ENCODE measurements at places on chromosomes 2 and 18. TPM values are rescaled to one million over a fixed set of nuclear protein-coding genes. Genes with fewer than 3 reads are reported as not detected.

DNA sequence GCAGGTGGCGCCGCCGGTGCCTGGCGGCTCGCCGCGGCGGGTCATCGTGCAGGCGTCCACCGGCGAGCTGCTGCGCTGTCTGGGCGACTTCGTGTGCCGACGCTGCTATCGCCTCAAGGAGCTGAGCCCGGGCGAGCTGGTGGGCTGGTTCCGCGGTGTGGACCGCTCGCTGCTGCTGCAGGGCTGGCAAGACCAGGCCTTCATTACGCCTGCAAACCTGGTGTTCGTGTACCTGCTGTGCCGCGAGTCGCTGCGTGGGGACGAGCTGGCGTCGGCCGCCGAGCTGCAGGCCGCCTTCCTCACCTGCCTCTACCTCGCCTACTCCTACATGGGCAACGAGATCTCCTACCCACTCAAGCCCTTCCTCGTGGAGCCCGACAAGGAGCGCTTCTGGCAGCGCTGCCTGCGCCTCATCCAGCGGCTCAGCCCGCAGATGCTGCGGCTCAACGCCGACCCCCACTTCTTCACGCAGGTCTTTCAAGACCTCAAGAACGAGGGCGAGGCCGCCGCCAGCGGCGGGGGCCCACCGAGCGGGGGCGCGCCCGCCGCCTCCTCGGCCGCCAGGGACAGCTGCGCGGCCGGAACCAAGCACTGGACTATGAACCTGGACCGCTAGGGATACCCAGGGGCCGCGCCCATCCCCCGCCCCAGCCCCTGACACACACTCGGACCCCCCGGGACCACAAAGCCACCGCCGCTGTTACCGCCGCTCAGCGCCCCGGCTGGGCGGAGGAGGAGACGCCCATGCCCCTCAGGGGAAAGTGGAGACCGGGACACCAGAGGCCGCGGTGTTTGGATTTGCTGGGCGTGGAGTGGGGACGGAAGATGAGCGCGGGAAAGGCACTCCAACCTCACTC, 1.1 kb downstream of the CDK5R2 start:
- no peak for DNase-seq

DNA sequence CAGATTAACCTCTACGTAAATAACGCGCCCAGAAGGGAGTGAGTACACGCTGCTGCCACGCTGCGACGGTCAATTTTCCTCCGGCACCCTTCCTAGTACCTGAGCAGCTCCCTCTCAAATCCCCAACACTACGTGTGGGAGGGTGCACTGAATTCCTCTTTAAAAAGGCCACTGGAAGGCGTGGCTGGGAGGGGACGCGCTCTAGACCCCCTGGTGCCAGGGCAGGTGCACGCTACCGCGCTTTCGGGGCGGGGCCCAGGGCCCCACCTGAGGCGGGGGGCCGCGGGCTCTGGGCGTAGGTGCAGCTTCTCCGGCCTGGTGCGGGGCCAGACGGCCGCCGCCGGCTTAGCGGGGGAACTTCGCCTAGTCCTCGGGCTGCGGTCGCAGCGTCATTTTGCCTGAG, 668 bp upstream of the ANKRD12 start:
- no peak for DNase-seq

- DNase-seq = no peak
Measured at GRCh38 chr2:71706121-71706520, 252.8 kb downstream of the DYSF start.

DNA sequence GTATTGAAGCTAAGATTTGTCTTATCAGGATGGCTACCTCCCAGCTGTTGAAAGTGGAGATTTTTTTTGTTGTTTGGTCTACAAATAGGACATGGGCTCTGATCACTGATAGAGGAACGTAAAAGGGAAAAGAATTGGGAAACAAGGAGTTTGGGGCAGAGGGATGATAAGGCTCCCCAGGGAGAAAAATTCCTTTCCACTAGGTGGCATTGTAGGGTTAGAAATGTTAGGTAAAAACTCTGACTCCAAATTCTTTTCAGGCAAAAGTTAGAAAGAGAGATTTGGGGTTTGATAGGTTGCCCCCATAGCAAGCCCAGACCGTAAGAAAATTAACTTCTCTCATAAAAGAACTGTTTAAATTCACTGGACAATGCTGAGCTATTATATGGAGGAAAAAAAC, 19.8 kb downstream of the CMPK2 start:
- no peak for DNase-seq

DNA sequence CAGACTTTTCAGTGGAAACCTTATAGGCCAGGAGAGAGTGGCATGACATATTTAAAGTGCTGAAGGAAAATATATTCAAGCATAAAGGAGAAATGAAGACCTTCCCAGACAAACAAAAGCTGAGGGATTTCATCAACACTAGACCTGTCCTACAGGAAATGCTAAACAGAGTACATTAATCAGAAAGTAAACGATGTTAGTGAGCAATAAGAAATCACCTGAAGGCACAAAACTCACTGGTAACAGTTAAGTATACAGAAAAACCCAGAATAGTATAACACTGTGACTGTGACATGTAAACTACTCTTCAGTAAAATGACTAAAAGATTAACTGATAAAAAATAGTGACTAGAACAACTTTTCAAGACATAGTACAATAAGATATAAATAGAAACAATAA, 87.4 kb downstream of the ATP8B1 start:
- no peak for DNase-seq

Gene LIMS3
- total RNA-seq = 0.37 TPM

Gene MYO5B
- total RNA-seq = 17.1 TPM

GRCh38 chr18:23881778-23882177, 132.8 kb upstream of the TTC39C start:
- DNase-seq = no peak

GRCh38 chr2:140947236-140947635, 1183.6 kb downstream of the LRP1B start:
- DNase-seq = no peak

DNA sequence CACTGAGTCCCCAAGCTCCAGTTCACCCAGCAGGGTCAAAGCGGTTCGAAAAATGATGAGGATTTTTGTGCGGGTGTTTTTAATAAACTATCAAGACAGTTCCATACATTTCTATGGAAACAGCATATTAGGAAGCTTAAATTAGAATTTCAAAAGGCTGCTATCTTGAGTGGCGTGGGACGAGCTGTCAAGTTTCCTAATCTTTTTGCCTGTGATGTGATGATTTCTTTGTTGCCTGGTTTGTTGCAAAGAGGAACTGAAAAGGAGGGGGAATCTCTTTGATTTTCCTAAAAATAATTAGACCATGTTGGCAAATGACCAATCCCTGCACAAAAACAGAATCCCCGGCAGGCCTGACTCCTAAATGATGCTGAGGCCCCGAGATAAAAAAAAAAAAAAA, 66.1 kb upstream of the ATG16L1 start:
- no peak for DNase-seq

Gene SCTR
- total RNA-seq = not detected

Gene CDH7
- not detected for total RNA-seq

GRCh38 chr2:136016427-136016826, 31.0 kb upstream of the DARS1 start:
- DNase-seq = no peak

Gene SCN7A
- 2.7 TPM for total RNA-seq

- DNase-seq = no peak
Measured at GRCh38 chr2:177432703-177433102, 40.1 kb downstream of the AGPS start.

- DNase-seq = no peak
Measured at GRCh38 chr2:229955663-229956062, 33.4 kb downstream of the FBXO36 start.

- DNase-seq = no peak
Measured at GRCh38 chr2:202056611-202057010, 16.4 kb upstream of the KIAA2012 start.

DNA sequence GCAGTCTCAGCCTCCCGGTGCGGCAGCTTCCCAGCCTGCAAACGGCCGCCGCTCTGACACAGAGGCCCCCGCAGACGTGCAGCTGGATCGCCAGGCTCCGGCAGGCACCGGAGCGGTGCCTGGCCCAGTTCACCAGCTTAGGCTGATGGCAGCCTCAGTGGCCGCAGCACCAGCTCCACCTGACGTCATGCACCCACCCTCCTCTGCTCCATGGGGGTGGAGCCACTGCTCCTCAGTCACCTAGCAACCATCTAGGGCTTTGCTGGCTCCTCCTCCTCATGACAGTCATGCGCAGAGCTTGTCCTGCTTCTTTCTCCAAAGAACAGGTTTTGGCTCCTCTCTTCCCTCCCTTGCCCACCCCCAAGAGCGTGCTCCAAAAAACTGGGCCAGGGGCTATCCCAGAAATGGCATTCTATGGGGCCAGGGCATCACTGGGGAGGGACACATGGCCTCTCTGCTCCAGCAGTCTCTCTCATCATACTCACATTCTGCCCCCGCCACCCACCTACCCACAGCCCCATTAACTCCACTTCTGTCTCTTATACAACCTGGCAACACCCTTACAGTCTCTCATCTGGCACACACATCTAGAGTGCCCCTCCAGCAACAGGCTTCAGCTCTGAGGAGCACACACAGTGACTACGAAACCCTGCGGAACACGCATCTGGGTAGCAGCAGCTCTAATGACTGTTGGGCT, 5.5 kb downstream of the DCTN1 start:
- no peak for DNase-seq

- DNase-seq = no peak
Measured at GRCh38 chr2:161631855-161632391, 7.7 kb downstream of the SLC4A10 start.

GRCh38 chr18:27665264-27665799, 480.2 kb upstream of the CHST9 start:
- no peak for DNase-seq

Gene FRZB
- total RNA-seq = 0.92 TPM

DNA sequence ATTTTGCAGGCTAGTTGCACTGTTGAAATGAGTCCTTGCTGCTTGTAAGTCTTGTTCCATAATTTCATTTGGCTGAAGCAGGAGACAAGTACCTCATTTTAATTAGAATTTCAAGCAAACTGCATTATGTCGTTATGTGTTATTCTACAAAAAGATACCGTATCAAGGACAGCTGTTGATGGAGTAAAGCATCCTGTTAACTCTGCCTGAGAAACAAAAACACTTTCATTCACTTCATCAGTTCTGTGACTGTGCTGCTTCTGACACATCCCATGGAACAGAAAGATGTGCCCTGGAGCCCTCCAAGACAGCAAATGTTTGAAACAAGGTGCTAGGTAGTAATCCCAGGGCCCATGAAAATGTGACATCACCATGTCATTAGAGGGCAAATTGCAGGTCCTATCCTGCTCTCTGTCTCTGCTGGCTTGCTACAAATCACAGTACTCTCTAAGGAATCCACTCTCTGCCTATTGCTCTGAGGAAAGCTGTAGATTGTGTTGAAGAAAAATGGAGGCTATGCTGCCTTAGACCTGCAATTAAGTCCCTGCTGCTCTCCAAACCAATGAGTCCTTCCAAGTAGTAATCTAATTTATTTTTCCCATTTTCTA, 209.7 kb upstream of the PARD3B start:
- DNase-seq = no peak

GRCh38 chr2:241592126-241592845, 33.7 kb downstream of the BOK start:
- DNase-seq = no peak

DNA sequence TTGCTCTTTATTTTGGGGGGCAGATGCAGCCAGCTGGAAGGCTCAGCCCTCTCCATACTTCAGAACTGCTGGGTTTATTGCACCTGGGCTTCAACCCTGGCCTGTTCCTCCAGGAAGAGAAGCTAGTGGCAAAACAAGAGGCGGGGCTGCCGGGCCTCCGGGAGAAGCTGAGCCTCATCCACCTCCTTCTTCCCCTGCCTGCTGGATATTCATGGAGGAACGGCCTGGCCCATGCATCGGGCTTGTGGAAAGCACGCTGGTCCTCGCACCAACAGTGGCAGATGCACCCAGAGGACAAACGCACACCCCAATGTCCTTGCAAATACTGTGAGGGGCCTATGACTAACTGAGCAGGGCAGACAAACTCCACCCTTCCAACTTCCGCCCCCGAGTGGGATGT, 30.6 kb downstream of the FAM178B start:
- DNase-seq = no peak

- no peak for DNase-seq
Measured at GRCh38 chr2:230537531-230537976, 121.6 kb downstream of the SP100 start.

DNA sequence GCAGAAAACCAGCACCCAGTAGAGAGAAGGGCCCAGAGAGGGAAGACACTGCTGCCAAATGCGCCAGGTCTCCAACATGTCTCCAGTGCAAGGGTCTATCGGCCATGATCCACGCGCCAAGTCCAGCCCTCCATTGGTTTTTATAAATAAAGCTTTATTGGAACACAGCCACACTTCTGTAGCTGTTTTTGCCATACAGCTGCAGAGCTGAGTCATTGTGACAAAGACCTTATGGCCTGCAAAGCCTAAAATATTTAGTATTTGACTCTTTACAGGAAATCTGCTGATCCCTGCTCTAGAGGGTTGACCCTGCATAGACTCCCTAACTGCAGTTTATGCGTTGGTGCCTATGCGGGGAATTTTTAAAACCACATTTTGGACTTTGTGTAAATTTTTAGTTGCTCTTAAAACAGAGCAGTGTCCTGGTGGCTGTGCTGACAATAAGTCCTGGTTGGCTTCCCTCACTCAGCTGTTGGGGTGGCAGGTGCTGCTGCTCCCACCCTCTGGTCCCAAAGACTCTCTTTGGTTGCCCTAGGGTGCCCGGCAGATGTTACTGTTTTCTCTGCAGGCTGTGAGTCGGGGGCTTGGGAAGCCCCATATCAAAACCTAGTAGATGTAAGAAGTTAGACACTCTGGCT, 154.9 kb downstream of the CTIF start:
- no peak for DNase-seq

GRCh38 chr2:118095610-118096009, 7.3 kb downstream of the INSIG2 start:
- no peak for DNase-seq

DNA sequence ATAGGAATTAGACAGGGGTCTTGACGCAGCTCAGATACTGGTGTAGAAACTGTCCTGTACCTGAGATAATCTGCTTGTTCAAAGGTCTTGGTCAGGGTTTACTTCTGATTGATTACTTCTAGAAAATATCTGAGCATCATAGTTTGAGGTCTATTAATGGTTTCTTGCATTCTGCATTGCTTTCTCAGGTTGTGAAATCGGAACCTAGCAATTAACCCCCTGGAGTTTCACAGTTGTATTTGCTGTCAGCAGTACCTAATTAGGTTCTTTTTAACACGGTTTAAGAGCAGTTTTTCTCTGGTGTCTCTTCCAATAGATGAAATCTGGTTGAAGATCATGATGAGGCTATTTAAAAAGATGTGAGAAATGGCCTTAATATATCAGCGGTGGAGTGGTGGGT, 428.6 kb upstream of the SYT4 start:
- no peak for DNase-seq

DNA sequence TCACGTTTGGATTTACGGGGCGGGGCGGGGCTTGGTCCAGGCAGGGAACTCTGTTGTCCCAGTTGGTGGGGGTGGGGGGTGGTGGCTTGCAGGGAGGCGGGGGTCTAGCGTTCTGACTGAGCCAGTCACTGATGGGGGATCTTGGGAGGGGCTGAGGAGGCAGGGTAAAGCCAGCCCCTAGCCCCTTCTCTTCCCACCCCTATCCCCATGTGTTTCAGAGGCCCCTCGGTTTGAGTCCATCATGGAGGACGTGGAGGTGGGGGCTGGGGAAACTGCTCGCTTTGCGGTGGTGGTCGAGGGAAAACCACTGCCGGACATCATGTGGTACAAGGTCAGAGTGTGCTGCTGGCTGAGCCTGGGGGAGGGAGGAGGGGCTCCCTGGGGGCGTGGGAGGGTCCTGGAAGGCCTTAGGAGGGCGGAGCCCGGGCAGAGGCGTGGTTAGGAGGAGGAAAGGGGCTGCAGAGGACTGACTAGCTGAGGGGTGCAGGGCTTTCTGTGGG, 22.0 kb upstream of the GMPPA start:
- no peak for DNase-seq

Gene CRYBA2
- total RNA-seq = not detected

- DNase-seq = no peak
Measured at GRCh38 chr2:206502729-206503128, 59.4 kb downstream of the ADAM23 start.

Gene FAM110C
- total RNA-seq = 13.1 TPM

Gene KIF1A
- total RNA-seq = 0.31 TPM
